ENCODE measurements at places on chromosomes 3 and 15.

GRCh38 chr3:12978682-12979081 is 94.5 kb downstream of the IQSEC1 start:
- no peak for DNase-seq

- no peak for DNase-seq
Measured at GRCh38 chr15:78316283-78317083, 17.1 kb upstream of the SKIC8 start.

DNA sequence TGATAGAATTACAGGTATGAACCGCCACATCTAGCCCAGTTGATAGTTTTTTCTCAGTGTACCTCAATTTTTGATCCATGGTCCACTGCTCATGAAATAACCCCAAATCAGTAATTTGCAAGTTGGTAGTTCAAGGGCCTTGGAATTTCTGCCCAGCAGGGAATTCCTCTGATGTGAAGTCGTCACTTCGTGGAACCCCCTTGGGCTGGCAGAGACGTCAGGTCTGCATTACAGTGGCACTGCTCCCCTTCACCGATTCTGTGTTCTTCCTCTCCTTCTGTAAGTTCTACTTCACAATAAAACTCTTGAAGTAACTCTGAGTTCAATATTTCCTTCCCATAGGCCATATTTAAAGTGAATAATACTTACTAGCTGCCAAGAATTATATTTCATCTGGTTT is 881.0 kb downstream of the OTOL1 start:
- DNase-seq, result no peak

- DNase-seq, result peak; percentile 25
Measured at GRCh38 chr3:151460228-151460627, 633 bp downstream of the IGSF10 start.

GRCh38 chr3:105353485-105354161 is 13.1 kb upstream of the ALCAM start:
- DNase-seq, result peak; percentile 67

DNA sequence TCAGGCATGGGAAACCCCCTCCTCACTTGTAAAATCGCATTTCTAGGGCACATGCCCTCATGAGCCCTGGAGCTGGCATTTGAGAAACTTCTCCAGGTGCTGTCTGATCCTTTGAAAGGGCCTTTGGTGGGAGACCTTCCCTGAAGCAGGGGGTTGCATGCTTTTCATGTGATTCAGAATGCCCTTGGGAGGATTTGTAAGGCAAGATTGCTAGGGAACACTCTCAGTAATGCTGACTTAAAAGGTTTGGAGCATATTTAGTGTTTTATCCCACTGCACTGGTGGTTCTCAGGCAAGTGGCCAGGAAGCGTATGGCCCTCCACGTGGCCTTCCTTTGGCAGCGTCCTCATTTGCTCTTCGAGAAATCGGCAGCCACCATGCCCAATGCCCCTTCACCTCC is 164.1 kb downstream of the ARRDC4 start:
- DNase-seq, result no peak

GRCh38 chr3:64824394-64824909 is 136.7 kb upstream of the ADAMTS9 start:
- peak; percentile 48 for DNase-seq

DNA sequence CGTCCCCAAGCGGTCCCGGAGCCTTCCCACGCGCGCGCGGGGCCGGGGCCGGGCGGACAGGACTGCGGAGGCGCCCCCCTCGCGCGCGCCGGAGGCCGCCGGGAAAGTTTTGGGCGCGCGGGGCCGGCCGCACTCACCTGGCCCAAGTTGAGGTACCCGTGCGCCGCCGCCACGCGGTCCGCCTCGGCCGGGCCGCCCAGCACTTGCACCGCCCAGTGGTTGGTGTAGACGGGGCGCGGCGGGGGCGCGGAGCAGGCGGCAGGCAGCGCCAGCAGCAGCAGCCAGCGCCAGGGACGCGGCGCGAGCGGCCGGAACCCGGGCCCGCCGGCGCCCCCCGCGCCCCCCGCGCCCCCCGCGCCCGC is 289 bp downstream of the PCSK6 start:
- no peak for DNase-seq

- no peak for DNase-seq
Measured at GRCh38 chr3:126617571-126617970, 37.4 kb downstream of the TXNRD3 start.

DNA sequence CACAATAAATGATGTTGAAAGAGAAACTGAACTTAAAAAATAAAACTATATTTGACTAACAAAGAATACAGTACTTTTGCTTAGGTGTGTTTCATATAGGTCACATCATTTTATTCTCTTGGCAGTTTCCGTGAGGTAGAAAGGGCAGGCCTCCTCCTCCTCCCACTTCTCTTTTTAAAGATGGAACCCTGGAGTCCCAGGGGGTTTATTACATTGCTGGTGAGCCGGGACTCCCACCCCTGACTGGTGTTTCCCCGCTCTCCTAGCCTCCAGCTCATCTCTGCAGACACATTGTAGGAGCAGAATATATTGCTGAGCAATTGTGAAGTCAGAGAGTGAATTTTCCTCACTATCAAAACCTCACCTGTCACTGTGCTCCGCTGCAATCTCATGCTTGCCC is 30.0 kb downstream of the ZDHHC23 start:
- no peak for DNase-seq

DNA sequence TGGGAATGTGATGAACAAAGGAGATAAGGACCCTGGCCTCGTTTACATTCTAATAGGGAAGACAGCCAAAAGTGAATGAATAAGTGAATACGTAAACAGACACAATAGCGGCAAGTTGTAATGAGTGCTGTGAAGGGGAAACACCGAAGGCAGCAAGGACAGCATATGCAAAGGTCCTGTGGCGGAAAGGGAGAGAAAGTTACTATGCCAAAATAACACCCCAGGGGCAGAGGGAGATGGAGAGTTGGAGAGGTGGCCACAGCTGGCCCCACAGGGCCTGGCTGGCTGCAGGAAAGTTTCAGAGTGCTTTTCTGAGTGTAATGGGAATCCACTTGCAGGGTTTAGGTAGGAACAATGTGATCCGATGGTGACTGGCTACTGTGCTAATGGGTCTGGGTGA is 91.9 kb downstream of the SLCO3A1 start:
- DNase-seq, result no peak

GRCh38 chr15:90419738-90420406 is 31.8 kb downstream of the IQGAP1 start:
- DNase-seq, result peak; percentile 90
